ENCODE measurements at places on chromosomes 2 and 18. TPM values are rescaled to one million over a fixed set of nuclear protein-coding genes. Genes with fewer than 3 reads are reported as not detected.

DNA sequence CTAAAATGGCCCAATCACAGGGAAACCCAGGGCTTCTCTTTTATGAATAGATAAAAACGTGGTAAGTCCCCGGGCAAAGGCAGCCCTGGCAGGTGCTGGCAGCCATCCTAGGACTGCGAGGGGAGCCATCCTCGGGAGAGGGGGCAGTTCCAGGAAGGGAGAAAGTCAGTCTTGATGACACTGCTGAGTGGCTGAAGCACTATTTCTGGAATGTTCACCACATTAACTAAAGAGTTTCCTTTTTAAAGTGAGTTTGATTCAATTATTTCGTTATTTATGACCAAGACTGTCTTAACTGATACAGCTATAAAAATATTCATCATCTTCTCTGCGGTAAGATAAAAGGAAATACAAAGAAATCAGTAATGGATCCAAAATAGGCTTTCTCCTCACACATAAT is 20.4 kb downstream of the TTR start:
- DNase-seq = no peak

- DNase-seq = no peak
Observed at GRCh38 chr2:53572696-53573095, 194.9 kb upstream of the CHAC2 start.

DNA sequence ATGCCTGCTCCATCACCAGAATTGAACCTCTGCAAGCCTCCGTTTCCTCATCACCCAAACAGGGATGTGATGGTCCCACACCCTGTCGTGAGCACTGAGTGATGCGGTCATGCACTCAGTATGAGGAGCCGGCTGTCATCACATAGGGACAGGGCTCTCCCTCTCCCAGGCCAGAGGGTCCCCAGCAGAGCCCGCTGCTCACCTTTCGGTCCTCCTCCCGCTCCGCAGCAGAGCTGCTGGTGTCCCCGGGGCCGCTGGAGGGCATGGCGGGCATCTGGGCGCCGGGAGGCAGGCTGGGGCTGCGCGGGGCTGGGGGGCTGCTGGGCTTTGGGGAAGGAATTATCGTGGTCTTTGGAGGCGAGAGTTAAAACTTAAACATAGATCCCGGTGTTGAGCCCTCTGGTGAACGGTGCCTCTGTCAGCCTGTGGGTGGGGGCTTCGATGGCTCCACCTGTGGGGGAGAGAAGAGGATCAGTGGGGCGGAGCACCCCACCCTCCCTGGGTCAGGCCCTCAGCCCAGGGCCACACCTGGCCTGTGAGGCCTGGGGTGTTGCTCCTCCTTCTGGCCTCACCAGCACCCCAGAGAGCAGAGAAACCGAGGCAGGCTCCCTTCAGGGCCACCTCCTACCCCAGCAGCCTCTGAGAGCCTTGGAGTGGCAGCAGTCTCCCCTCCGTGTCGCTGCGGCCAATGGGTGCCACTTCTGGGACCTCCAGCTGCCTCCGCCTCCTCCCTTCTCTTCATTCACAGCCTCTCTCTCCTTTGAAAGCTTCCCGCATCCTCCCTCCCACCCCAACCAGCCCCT is 27.8 kb downstream of the DNMT3A start:
- no peak for DNase-seq

GRCh38 chr2:24452502-24452885 is 38.6 kb upstream of the NCOA1 start:
- DNase-seq = peak; percentile 90

Gene MDH1B
- 0.99 TPM for total RNA-seq

Gene TNFAIP6
- total RNA-seq = 26.5 TPM

DNA sequence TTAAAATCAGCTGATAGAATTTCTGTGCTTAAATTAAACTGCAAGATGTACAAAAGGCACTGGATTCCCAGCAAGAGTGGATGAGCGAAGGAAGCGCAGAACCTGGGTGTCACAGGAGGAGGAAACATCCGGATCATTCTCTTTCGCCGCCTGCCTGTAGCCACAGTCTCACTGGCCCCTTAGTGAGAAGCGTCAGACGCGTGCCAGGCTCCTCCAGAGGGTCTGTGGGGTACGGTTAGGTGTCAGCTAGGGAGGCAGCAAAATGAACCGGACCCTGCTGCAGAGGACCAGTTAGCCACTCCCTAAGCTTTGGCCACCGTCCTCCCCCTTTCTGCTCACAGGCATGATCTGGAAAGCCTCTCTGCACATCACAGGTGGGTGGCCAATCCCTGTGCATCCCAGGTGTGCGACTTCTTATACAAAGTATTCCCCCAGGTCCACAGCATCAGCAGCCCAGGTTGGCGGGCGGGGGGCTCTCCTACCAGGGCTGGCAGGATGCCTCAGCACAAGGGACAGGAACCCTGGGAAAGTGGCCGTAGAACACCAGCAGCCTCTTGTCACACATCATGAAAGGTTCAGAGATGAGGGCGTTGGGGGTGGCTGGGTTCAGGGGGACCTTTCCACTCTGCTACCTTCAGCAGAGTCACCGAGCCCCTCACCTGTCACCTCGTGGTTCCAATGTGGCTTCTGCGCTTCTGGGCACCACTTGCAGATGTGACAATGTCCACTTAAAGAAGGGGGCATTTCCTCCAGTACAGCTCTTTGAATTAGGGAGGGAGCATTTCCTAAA is 61.1 kb upstream of the SLC66A3 start:
- no peak for DNase-seq

DNA sequence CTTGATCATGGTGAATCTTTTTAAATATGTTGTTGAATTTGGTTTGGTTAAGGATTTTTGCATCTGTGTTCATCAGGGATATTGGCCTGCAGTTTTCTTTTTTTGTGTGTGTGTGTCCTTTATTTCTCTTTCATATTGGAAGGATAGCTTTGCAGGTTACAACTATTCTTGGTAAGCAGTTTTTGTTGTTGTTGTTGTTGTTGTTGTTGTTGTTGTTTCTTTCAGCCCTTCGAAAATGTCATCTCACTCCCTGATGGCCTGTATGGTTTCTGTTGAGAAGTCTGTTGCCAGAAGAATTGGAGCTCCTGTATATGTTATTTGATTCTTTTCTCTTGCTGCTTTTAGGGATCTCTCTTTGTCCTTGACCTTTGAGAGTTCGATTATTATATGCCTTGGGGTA is 74.8 kb downstream of the SEMA4F start:
- DNase-seq = no peak

Gene DTYMK
- 13.8 TPM for total RNA-seq

Gene DCDC2C
- total RNA-seq = 0.20 TPM

Gene SCN9A
- 13.3 TPM for total RNA-seq

Gene UGT1A9
- not detected for total RNA-seq

Gene IL37
- 2.0 TPM for total RNA-seq

DNA sequence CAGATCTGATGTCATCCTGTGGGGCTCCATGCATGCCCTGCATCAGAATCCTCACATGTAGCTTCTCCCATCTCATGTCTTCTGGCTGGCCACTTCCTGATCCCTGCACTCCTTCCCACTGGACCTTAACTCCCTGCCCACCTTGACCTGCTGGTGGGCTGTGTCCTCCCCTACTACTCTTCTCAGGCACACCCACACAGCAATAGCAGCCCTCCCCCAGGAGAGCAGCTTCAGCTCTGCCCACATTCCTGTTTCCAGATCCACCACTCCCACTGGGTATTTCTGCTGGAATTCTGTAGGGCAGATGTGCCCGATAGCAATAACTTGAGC is 137.0 kb upstream of the HS6ST1 start:
- no peak for DNase-seq

GRCh38 chr18:78768221-78768620 is 211.4 kb upstream of the SALL3 start:
- DNase-seq = no peak

DNA sequence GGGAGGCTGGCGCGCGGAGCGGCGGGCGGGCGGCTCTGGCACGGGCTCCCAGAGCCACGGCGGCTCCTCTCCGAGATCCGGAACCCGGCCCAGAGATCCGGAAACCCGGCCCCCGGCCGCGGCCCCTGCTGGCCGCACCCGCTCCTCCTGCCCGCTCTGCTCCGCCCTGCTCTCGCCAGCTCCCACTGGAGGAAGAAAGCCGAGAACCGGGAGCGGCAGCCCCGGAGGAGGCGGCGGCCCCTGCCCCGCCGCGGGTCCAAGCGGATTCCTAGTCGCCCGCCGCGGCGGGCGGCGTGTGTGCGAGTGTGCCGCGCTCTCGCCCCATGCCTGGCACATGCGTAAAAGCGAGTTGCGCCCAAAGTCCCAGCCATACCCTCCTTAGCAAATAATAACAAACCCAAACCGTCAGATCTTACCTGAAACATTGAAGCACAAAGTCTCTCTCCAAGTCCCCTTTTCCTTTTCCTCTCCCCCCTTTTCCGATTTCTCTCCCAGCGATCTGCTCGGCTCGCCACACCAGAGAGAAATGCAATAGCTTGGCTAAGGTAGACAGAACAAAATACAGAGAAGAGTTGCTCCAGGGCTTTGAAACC is 108.7 kb upstream of the KCTD1 start:
- DNase-seq = peak; percentile 31

DNA sequence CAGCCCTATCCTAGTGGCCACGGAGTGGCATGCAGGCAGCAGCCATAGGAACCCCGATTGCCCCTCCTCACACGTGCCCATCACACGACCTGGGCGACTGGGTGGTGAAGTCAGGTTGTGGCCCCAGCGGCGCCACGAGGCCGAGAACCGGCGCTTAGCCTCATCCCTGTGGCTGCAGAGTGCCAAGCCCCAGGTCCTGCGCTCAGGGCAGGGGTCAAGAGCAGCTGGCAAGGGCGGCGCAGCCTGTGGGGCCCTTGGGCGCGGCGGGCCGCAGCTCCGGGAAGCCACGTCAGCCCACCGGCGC is 73.3 kb downstream of the RPIA start:
- no peak for DNase-seq

DNA sequence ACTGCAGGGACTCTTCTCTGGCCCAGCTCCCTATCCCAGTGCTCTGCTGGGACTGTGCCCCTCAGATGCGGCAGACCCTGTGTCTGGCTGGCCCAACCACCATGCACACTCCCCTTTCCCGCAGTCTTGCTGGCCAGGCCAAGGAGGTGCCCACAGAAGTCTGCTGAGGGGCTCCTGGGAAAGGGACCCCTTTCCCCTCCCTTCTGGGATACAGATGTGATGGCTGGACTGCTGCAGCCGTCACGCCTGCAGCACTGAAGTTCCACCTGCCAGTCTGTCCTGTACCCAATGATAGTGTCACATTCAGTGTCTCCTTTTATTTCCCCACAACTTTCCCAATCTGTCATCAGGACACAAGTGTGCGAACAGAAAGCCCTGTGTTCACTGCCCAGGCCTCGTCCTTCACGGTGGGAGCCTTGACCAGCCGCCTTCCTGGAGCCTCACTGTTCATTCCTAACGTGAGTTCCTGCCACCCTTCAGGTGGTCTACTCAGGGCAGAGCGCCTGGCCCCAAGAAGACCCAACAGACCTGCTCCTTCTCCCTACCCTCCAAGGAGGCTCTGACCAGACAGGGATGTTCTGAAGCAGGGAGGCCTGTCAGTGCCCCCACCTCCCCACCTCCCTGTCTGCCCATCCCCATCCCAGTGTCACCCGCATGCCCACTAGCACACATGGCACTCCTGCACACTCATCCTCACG is 47.1 kb downstream of the ANKMY1 start:
- no peak for DNase-seq

Gene ITSN2
- 31.7 TPM for total RNA-seq

Measured in skin of body (tissue), 3 donors.